ENCODE measurements at places on chromosomes 6 and 20.

DNA sequence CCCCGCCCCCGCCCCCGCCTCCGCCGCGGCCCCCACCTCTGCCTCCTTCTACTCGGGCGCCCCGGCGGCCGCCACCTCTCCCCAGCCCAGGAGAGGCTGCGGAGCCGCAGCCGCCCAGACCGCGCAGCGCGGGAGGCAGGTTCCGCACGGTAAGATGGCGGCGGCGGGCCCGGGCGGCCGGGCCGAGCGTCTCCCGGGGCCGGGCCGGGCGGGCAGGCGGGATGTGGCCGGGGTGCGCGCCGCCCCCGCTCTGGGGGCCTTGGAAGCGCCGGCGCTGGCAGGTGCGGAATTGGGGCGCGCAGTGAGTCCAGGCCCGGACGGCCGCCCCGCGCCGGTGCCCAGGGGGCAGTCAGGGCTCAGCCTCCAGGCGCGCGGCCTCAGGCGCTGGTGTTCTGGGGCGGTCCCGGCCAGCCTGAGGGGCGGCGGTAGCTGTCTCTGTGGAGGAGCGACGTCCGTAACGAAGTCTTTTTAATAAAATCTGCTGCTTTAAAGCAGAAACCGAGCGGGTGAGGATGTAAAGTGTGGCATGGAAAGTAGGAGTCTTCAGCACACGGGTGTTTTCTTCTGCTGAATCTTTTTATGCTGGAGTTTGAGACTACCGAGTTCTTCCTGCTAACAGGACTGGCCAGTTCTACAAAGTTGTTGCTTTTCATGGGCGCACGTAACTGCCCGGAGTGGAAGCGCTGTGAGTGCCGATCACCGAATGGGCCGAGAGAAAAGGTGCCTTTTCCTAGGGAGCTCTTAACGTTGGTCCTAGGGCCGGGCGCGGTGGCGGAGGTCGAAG, at the start of gene GID8:
Gene GID8 (plus strand): TSS at position 43 of the 784 bp plus-strand sequence. CDS start 3,356 bp downstream, outside the sequence.
- no peak for DNase-seq

DNA sequence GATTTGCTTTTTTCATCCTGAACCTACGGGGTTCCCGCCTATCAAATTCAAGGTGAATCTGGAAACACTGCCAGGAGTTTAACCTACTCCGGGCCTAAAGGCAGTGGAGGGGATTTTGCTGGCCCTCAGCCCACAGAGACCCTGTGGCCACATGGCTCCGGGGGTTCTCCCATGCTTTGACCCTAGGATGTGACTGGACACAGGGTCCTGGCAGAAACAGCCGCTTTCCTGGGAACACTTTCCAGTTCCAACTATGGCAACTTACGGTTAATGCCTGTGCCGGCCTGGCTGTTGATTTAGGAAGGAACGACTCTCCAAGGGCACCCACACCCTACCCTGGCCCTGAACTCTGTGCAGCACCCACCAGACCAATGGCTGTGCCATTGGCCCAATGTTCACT, 141.7 kb upstream of the RPS6KA2 start:
- no peak for DNase-seq

DNA sequence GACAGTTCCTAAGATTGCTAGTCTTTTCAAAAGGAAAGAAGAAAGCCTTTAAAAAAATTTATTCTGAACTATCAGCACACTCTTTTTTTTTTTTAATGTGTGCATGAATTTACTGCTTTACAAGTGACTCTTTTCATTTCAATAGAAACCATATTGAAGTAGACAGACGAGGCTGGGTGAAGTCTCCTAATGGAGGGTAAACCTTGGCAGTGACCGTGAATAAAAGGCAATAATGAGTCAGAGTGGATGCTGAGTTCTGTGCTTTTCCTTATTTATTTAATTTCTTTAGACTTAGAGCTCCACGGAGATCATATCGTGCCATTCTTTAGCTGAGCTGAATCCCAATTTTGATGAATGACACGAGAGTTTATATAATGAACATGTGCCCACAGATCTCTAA, 196.9 kb downstream of the PRL start:
- DNase-seq: no peak

DNA sequence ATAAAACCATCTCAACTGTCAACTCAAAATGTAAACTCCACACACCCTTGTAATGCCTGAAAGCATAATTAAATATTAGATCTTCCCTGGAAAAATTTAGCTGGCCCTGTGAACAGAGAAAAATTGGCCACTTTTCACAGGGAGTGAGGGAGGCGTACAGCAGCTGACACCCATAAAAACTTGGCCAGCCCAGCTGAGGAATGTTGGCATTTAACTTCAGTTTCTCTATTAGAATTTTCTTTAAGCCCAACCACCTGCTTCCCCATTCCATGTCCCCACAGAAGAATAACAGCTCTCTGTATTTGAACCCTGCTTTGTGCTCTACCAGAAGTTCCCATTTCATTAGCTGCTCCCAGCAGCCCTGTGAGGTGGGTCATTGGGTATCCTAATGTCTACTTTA, 41.0 kb downstream of the PKHD1 start:
- no peak for DNase-seq

GRCh38 chr6:168124921-168125320, 45.9 kb upstream of the FRMD1 start:
- no peak for DNase-seq

- no peak for DNase-seq
These were observed 24.7 kb upstream of the MRGBP start for GRCh38 chr20:62771396-62772102.

GRCh38 chr20:29742699-29743100, 1514.8 kb upstream of the DEFB115 start:
- DNase-seq: no peak

DNA sequence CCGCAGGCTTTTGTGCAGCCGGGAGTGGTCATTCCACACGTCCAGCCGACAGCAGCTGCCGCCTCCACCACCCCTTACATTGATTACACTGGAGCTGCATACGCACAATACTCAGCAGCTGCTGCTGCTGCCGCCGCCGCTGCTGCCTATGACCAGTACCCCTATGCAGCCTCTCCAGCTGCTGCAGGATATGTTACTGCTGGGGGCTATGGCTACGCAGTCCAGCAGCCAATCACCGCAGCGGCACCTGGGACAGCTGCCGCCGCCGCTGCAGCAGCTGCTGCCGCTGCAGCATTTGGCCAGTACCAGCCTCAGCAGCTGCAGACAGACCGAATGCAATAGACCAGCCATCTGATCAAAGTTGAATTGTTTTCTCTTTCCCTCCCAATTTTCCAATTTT, 10.6 kb downstream of the RBM24 start:
- DNase-seq: no peak

GRCh38 chr6:9520417-9521151, 894.3 kb downstream of the TFAP2A start:
- no peak for DNase-seq

GRCh38 chr6:36593569-36594028, 563 bp upstream of the SRSF3 start:
- DNase-seq: no peak

DNA sequence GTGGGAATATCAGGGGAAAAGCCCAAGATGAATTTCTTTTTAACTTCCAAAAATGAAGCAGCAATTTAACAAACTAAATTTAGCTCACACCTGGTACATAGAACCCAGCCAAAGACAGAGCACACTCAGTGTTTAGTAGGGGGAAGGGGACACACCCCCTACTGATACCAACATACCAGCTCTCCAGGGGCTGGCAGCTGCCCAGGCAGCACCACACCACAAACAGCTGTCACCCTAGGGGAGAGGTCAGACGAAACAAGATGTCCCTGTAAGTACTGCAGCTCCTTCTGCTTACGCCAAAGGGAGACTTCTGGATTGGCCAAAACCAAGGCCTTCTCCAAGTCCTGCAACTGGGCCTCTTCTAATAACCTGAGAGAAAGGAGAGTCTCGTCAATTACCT, 26.0 kb downstream of the MDN1 start:
- DNase-seq: no peak

- no peak for DNase-seq
These were observed 249.5 kb upstream of the KCNG1 start for GRCh38 chr20:51272401-51272800.

GRCh38 chr6:71157345-71157744, 131.3 kb upstream of the OGFRL1 start:
- DNase-seq: no peak

DNA sequence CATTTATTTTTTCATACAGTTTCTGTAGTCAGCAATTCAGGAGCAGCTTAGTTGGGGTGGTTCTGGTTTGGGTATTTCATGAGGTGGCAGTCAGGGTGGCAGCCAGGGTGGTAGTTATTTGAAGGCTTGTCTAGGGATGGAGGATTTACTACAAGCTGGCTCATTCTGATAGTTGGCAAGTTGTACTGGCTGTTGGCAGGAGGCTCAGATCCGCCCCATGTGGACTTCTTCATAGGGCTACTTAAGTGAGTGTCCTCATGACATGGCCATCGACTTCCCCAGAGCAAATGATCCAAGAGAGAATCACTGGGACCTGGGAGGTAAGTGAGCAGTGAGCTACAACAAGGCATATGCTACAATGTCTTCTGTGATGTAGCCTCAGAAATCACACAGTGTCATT, 22.4 kb upstream of the CDKAL1 start:
- no peak for DNase-seq

- DNase-seq: no peak
These were observed 61.3 kb upstream of the EPB41L1 start for GRCh38 chr20:36093025-36093803.

DNA sequence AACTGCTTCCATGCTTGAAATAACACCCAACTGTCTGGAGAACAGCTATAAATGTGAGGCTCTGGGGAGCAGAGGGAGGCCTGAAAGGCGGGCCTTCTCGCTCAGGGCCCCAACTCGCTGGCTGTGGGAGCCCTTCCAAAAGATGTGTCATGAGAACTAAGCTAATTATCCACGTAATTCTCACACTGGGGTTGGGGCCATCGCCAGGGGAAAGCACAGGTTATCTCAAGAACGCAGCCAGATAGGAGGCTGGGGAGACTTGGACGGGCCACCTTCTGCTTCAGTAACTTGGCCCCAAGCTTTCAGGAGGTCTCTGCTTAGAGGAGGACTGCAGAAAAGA, 1.6 kb downstream of the PXDC1 start:
- no peak for DNase-seq

GRCh38 chr6:129481706-129482105, 228.3 kb downstream of the ARHGAP18 start:
- no peak for DNase-seq

- DNase-seq: no peak
These were observed 5.9 kb downstream of the CDYL start for GRCh38 chr6:4781967-4782575.
